ENCODE measurements at places on chromosomes 12 and 14. TPM values are rescaled to one million over a fixed set of nuclear protein-coding genes. Genes with fewer than 3 reads are reported as not detected.

- DNase-seq = no peak
These were observed 411.1 kb downstream of the CCER1 start for GRCh38 chr12:90543841-90544240.

DNA sequence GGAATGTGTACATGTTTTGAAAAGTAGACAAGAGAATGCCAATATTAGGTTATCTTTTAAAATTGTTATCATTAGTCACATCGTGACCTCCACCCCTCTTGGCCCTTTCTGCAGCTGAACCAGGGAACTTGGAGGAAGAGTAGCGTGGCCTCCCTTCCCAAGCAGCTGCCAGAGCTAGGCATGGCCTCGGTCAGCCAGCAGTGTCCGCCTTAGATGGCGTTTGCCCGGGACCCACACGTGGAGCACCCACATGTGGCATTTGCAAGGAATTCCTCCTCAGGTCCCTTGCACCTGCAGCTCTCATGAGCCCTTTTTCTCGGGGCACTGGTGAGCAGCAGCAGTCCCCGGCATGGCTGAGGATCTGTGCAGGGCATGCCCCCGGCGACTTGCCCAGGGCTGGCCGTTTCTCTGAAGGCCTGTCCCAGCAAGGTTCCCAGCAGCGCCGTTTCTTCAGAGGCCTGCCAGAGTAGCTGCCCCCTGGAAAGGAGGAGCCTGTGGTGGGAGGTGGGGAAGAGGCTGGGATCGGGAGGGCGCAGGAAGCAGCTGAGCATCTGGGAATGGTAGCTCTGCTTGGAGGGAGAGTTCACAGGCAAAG, 10.8 kb downstream of the JDP2 start:
- DNase-seq = no peak

GRCh38 chr12:58513852-58514251, 406.5 kb downstream of the LRIG3 start:
- DNase-seq = no peak

- DNase-seq = no peak
These were observed 703.7 kb upstream of the MGAT4C start for GRCh38 chr12:86959766-86960458.

DNA sequence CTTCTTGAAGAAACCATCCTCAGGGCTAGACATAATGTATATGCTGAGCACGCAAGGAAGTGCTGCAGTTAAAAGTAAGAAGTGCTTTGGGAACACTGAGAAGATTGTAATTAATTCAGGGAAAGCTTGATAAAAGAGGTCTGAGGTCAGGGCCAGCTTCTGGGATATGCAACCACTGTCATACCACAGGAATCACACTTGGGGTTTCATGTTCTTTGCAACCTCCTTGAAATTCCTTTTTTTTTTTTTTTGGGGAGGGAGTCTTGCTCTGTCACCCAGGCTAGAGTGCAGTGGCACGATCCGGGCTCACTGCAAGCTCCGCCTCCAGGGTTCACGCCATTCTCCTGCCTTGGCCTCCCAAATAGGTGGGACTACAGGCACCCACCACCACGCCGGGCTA, 6.9 kb downstream of the PAH start:
- no peak for DNase-seq

The TPPP2 gene
- total RNA-seq = not detected

The MANSC4 gene
- total RNA-seq = not detected

The PRKCH gene
- total RNA-seq = 0.54 TPM

The MMP19 gene
- total RNA-seq = not detected

DNA sequence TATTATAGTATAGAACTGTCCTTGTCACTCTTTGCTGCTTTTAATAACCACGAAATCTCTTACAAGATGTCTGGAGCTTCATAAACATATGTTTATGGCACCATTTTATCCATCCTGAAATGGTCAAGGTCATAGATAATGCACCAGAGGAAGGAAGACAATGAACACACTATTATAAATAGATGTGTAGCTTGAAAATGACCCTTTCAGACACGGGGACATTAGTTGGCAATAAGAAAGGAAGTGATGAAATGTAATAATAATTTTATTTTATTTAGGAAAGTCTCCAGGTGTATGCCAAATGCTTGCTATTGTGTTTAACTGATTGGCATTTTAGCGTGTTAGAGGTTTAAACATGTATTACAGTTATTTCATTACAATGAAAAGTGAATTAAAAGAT, 36.8 kb upstream of the SLC38A2 start:
- DNase-seq = no peak

The KRT79 gene
- not detected for total RNA-seq

The RARG gene
- total RNA-seq = 0.27 TPM

The TAS2R8 gene
- total RNA-seq = not detected

GRCh38 chr12:29072631-29073030, 76.4 kb upstream of the FAR2 start:
- DNase-seq = no peak

GRCh38 chr12:87953256-87953860, 75.8 kb downstream of the C12orf50 start:
- DNase-seq = no peak

- no peak for DNase-seq
These were observed 22.9 kb downstream of the SPTLC2 start for GRCh38 chr14:77593501-77593961.

The SCARB1 gene
- 25.1 TPM for total RNA-seq

- DNase-seq = peak; percentile 22
These were observed 54.9 kb downstream of the BEGAIN start for GRCh38 chr14:100532154-100532861.

- no peak for DNase-seq
These were observed 1349.1 kb downstream of the TMEM121 start for GRCh38 chr14:106875503-106875902.

GRCh38 chr14:93231129-93231979, 24.3 kb downstream of the UBR7 start:
- no peak for DNase-seq

GRCh38 chr12:106096376-106096775, 42.4 kb downstream of the NUAK1 start:
- DNase-seq = no peak

The SPTB gene
- total RNA-seq = 1.9 TPM

The PRICKLE1 gene
- total RNA-seq = 6.4 TPM

The BEST3 gene
- not detected for total RNA-seq

Data from glutamatergic neuron (in vitro differentiated cells).